ENCODE measurements at places on chromosomes 5 and 9.

- DNase-seq, result no peak
Measured at GRCh38 chr5:152638996-152639552, 234.0 kb upstream of the NMUR2 start.

- DNase-seq, result no peak
Measured at GRCh38 chr5:175216991-175217390, 227.0 kb downstream of the DRD1 start.

DNA sequence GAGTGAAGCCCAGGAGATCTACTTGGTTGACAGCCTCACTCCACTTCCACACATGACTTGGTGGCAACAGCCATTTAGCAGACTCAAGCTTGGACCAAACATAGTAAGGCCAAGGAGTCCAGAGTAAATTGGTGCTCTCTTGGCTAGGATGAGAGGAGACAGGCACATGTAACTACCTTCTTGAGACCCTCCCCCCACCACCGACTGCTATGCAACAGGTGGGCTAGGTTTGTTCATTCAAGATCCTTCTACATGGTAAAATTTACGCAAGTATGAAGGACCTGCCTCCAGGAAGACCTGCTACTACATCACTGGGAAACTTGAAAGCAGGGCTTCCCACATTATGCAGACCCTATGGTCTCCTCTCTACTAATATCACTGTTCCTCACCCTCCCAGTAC, 442.4 kb downstream of the SPOCK1 start:
- DNase-seq, result no peak

DNA sequence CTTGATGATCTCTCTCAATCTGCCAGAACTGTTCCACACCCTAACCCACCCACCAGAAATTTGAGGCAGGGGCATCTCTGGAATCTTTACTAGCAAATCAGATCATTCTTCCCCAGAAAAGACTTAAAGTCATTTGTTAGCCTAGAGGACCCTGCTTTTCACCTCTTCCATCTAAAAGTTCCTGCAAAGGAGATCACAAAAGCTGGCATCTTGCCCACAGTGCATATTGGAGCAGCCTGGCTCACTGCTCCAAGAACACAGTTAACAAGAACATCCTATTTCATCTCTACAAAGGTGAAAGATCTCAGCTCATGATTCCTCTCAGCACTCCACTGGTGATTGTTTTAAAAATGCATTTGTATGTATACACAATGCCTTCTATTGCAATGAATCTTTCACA, 36.3 kb downstream of the GABRP start:
- no peak for DNase-seq

- no peak for DNase-seq
Measured at GRCh38 chr9:95225076-95225725, 92.3 kb downstream of the FANCC start.

DNA sequence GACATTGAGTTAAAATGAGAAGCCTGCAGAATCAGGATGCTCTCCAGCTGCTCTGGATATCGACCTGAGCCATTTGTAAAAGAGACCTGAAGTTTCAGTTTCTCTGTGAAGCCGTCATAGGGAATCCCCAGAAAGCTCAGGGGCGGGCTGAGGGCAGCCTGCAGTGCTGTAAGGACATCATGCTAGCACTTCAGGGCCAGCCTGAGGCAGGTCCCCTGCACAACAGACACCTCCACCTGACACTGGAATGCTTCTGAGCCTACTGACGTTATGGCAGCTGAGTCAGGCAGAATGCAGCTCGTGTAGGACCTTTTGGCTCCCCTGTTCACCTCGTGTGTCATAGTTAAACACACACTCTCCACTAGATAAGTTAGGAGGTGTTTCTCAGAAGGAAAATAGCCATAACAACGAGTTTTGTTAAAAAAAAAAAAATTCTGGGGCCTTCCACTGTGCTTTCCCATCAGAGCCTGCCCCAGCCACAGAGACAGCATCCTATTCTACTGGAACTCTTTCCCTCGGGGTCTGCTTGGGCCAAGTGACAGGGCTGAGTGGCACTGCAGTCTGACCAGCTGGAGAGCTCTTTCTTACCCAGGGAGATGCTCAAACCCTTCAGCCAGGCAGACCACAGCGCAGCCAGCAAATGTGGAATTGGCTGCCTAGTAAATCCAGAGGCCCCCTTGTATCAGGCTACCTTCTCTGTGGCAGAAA, 354.9 kb downstream of the DIRAS2 start:
- no peak for DNase-seq

GRCh38 chr5:142548739-142549275, 137.1 kb downstream of the FGF1 start:
- DNase-seq, result no peak

GRCh38 chr9:91346644-91347043, 15.1 kb downstream of the AUH start:
- no peak for DNase-seq

GRCh38 chr5:43233946-43234345, 41.9 kb downstream of the NIM1K start:
- DNase-seq, result no peak

DNA sequence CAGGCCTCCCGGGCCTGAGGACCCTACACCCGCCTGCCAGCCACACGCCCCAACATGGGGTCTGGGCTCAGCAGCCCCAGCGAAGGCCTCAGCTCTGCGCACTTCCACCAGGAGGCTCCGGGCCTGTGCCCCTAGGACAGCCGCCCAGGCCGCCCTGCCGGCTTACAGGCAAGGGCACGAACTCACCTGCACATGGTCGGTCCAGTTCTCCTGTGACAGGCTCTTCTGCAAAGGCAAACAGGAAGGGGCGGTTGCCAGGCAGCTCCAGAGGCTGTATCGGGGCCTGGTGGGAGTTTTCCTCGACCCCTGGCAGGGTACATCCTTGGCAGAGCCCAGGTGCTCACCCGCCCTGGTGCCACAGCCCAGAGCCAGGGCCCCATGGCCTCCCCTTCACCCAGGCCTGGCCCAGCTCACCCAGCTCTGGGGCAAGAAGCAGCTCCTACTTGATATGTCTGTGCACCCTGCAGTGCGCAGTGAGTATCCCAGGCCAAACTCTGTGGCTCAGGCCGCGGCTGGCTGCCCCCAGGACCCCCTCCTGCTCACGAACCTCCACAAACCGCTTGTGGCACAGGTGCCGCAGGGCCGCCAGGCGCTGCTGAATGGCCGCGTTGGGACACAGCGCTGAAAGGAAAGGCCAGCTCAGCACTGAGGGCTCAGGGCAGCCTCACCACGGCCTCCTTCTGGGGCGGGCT, 52.2 kb upstream of the NRARP start:
- DNase-seq, result no peak

- DNase-seq, result no peak
Measured at GRCh38 chr5:97854871-97855762, 672.1 kb upstream of the RIOK2 start.

GRCh38 chr9:6763244-6763643, 5.5 kb downstream of the KDM4C start:
- no peak for DNase-seq
